ENCODE measurements at places on chromosomes 1 and 21. TPM values are rescaled to one million over a fixed set of nuclear protein-coding genes. Genes with fewer than 3 reads are reported as not detected.

Gene ENAH
- 829 TPM for total RNA-seq

Gene FAM163A
- not detected for total RNA-seq

Gene OR6K3
- total RNA-seq, result not detected

Gene LAPTM5
- 0.77 TPM for total RNA-seq

Gene FMO2
- not detected for total RNA-seq

Gene CYP4Z1
- total RNA-seq, result not detected

Gene TEX38
- not detected for total RNA-seq

Gene WDR4
- 20.8 TPM for total RNA-seq

Measured in astrocyte (in vitro differentiated cells and primary cell).